ENCODE measurements at places on chromosomes 13 and 19.

GRCh38 chr19:17475541-17476115, 5.3 kb downstream of the SLC27A1 start:
- DNase-seq = no peak

GRCh38 chr13:99481366-99481765, 19.9 kb upstream of the TM9SF2 start:
- no peak for DNase-seq

DNA sequence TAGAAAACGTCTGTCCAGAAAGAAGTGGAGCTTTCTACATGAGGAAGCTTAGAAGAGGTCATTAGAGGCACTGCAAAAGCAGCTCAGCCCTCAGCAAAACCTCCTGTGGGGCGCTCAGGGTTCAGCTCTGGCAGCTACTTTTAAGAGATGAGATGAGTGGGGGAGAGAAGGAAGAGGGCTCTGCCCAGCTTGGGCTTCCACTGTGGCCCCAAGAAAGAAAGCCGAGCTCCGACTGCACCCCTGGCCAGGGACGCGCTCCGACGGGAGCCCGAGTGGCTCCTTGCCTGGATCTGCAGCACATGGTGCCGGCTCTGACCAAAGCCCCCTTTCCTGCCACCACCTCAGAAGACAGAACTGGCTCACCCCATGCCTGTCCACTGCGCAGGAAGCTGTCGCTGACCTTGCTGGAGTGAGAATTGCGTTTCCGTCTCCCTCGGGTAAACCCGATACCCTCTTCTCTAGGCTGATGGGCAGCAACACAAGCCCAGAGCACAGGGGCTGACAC, 36.4 kb downstream of the NAXD start:
- no peak for DNase-seq

GRCh38 chr13:86906127-86906874, 764.9 kb upstream of the SLITRK5 start:
- no peak for DNase-seq

GRCh38 chr13:94419304-94419924, 60.1 kb downstream of the DCT start:
- no peak for DNase-seq

DNA sequence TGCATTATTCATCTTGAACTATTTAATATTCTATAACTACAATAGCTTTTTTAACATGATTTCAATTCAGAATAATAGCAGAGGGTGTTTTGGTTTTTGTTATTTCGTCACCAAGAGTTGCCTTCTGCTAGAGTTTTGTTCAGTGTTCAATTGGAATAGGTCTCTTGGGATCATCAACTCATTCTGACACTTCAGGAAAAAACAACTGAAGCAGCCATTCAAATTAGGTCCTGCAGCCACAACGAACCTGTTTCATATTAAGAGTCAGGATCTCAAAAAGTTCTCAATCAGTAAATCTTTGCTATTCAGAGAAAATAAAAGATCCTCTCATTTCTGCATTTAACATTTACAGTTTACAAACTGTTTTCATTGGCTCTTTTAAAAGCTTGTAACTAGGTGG, 2.4 kb upstream of the CHAMP1 start:
- no peak for DNase-seq

GRCh38 chr13:67048084-67048820, 181.9 kb downstream of the PCDH9 start:
- DNase-seq = no peak

- peak; percentile 77 for DNase-seq
These were observed 4.7 kb downstream of the DCAF15 start for GRCh38 chr19:13957051-13957450.

- DNase-seq = no peak
These were observed 27.6 kb upstream of the NEK3 start for GRCh38 chr13:52187029-52187423.

DNA sequence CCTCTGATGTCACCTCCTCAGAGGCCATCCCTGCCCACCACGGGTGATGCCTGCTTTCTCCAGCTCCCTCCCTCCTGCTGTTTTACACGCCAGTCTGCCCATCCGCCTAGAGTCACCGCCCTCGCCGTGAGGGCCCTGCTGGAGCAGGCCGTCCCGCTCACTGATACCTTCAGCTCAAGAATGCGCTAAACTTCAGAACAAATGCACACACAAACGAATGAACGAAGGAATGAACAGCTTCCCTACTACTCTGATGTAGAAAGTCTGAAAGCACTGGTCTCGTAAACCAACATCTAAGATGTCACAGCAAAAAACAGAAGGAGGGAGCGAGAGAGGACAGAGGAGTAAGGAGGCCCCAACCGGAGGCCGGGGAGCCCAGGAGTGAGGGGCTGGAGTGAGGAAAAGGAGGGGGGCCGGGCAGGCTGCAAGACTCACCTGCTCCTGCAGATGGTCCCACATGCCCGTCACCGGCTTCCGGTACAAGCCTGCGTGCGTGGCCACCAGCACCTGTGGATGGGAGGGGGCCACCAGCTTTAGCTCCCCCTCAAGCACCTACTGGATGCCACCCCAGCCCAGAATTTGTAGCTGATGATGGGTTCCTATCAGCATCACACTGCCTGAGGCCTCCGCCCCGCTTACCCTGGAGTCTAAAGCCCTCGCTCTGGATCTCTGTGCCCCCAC, 4.0 kb downstream of the PNKP start:
- no peak for DNase-seq

DNA sequence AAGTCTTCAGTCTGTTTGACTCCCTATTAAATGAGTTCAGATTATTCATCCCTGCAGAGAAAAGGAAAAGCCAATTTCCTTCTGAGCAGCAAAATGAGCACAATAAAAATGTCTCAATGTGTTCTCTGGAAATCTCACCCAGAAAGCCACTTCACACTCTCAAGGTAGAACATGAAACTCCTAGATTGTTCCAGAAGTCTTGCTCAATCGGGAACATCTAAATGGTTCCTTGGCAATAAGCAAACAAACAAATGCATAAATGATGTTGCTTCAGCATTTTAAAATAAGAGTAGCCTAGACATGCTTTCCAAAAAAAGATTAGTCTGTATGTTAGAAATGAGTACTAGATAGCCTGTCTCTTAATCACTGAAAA, 59.7 kb upstream of the TNFRSF19 start:
- no peak for DNase-seq

DNA sequence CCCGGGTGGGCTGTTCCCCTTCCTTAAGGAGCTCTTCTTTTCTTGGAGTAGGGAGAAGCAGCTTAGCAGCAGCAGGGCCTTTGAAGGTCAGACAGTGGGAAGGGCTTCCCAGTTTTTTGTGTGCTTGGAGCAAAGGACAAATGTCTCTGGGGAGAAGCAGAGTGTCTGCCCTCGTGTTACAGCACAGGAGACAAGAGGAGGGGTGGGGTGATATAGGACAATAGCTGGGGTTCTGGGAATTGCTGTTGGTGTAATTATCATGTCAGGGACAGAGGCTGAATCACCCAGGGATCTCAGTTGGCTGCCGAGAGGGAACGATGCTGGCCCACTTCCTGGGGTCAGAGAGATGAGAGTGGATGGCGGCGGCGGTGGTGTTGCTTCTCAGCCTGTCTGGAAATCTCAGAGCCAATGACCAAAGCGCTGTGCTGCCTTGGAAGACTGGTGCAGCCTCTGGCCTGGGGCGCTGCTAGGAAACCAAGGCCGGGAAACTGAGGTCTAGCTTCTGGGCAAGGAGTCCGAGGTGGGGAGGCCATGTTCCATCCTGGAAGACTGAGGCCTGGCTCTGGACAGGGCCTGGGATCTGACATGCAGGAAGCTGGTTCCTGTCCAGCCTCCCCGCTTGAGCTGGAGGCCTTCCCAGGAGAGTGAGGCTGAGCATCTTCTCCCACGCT, 1.2 kb downstream of the INAFM1 start:
- no peak for DNase-seq

DNA sequence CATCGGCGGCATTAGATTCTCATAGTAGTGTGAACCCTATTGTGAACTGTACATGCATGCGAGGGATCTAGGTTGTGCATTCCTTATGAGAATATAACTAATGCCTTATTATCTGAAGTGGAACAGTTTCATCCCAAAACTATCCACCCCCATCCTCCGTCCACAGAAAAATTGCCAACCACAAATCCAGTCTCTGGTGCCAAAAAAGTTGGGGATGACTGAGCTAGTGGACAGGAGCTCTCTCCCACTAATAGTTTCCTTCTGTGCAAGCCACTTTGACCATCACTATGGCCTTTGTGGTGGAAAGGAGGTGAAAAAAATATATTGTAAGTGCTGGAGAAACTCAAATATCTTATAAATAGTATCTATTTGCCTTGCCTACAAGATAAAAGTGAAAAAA, 857.8 kb downstream of the DIAPH3 start:
- no peak for DNase-seq
